ENCODE measurements at places on chromosomes 2 and 18.

DNA sequence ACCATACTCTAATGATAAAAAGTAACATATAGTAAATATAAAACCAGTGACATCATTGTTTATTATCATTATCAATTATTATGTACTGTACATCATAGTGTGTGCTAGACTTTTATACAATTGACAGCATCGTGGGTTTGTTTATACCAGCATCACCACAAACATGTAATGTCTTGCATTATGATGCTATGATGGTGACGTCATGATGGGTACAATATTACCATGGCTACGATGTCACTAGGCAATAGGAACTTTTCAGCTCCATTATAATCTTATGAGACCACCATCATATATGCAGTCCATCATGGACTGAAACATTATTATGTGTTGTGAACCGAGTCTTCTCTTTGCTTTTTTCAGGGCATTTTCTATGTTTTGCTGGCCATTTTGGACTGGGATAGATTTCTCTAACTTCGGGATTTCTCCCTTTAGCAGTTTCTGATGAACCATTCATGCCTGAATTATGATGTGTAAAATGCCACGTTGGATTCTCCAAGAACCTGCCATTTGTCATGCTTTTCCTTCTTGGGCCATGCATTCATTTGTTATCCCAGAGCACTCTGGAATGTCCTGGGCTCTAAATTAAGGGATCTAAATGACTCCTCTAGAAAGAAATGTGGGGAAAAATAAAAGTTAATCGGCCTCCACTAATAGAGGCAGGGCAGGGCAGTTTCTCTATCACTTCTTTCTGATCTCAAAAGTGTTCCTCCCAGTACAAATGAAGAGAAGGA, 325.6 kb upstream of the TNP1 start:
- DNase-seq: no peak

GRCh38 chr18:77054288-77054605, 78.3 kb downstream of the MBP start:
- no peak for DNase-seq

DNA sequence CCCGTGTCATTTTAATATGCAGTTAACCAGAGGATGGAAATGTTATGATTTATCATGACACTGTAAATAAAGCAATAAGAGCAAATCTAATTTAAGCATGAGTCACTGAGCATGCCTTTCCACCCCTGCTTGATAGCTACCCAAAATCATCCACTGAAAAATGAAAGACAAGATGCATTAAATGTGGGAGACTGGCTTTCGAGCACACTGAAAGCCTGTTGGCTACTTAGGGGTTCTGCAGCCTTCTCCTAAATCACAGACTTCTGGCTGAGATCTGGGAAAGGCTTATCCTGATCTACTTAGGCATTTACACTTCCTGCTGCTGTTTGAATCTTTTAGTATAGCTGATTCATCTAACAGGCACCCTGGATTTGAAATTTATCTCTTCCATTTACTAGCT, 778.3 kb upstream of the CDH7 start:
- DNase-seq: no peak

DNA sequence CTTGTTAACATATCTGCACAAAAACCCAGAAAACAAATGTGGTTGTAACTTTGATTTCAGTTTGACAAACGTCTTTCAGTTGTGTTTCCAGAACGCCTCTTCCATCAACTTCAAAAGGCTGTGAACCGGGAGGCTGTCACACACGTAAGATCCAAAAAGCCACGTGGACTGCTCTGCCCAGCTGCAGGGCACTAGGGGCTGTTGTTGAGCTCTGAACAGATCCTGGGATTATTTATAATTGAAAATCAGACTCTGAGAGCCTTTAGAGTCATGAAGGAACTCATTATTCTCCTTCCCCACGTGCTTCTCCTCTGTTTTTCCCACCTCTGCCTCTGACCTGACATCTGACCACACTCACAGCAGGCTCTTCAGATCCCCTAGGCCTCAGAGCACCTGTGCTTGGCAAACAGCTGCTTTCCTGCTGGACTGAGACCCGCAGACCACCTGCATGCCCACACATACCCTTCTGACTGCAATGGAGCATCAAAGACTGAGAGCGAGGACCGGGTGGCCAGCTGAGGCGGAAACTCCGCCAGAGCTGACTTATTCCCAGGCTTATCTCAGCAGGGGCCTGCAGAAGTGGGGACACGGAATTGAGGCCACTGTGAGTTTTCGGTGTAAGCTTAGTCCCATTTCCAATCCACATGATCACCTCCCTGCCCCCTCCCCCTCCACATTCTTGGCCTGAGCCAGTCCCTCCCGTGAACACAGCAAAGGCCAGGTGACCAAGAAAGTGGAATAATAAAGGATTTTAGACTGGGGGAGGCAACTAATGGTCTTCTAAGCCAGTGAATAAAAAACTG, 114.8 kb downstream of the ATL2 start:
- no peak for DNase-seq

- no peak for DNase-seq
These were observed 10.9 kb downstream of the TRIP12 start for GRCh38 chr2:229910832-229911412.

GRCh38 chr2:86038291-86039081, 67.2 kb downstream of the POLR1A start:
- no peak for DNase-seq

DNA sequence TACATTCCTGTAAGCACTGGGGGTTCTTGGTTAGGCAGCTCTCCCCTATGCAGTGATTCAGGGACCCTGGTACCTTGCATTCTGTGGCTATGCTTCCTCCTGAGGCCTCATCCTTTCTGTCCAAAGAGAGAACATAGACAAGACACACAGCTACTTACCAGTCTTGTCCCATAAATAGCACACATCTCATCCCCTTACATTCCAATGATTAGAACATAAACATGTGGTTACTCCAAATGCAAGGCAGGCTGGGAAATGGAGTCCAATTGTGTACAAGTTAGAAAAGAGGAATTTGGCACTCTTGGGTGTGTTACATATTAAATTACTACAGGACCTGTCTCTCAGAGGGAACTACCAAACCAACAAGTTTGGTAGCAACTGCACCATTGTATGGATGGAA, 171.3 kb downstream of the ARHGAP15 start:
- no peak for DNase-seq

- no peak for DNase-seq
These were observed 33.6 kb upstream of the ROCK2 start for GRCh38 chr2:11377928-11378545.

- no peak for DNase-seq
These were observed 903 bp upstream of the EVX2 start for GRCh38 chr2:176084611-176085119.

DNA sequence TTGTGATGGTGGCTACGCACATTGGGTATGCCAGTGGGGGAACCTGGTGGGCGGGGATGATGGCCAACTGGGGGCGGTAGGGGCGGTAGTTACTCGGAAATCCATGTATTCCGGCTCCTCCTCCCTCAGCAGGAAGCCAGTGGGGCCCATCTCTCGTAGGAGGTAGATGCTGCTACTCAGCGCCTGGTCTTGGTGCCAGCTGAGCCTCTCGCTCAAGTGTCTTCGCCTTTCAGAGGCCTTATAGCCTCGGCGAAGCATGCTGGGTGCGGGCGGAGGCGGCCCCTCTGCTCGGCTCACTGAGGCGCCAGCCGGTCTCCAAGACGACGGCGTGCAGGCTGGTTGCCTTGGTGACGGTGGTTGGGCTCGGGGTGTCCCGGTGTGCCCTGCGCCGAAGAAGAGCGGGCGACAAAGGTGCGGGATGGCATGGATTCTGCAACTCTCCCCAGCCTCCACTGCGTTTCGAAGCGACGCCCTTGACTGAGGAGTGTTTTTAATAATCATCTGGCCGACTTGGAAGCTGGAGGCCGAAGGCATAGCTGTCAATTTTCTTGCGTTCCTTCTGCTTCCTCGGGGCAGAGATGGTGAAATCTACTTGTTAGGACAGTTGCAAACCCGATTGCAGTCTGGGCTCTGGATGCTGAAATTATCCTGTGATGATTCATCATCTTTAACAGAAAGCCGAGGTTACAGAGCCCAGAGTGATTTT, at the start of gene ZSWIM2:
Gene ZSWIM2, minus strand, starts transcription at position 298 of the 706 bp plus-strand sequence. Its CDS starts 40 bp downstream, at position 258.
- DNase-seq: no peak

DNA sequence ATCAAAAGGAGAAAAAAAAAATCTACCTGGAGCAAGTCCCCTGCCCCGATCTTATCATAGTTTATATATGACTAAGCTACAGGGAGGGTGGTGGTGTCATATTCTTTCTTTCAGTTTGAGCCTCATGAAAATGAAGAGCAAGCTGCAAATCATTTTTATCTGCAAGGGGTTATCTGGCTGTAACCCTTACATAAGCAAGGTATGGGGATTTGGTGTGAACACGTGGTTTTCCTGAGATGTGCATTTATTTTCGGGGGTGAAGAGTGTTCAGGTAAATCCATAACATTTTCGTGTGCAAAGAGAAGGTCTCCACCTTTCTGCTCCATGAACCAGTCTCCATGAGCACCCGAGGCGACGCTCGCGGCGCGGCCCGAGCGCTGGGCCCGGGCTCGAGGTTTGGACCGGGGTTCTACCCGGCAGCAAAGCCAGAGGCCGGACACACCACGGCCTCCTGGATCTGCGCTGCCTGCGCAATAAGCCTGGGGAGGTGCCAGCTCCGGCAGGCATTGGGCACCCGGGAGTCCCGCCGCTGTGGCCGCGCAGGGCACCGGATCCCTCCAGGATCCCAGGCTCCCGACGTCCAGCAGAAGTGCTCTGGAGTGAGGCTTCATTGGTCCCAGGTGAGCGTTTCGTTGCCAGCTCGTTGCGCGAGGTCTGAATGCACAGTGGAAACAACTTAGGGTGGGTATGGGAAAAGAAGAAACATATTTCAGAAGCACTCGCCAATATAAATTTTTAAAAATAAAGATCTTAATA, 36.1 kb upstream of the GPD2 start:
- DNase-seq: peak; percentile 67

DNA sequence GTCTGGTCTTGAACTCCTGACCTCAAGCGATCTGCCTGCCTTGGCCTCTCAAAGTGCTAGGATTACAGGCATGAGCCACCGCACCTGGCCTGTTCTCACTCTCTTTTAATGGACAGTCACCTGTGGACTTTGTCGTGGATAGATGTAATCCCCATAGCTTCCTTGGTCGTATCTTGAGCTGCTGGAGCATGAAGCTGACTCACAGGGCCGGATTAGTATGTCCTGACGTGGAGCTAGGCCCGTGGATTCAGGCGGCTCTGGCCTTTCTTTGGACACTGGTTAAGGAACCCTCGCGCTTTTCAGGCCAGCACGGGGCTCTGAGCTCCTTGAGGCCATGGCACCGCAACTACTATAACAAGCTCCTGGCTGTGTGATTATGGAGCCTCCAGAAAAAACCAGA, 27.5 kb upstream of the GBX2 start:
- no peak for DNase-seq

DNA sequence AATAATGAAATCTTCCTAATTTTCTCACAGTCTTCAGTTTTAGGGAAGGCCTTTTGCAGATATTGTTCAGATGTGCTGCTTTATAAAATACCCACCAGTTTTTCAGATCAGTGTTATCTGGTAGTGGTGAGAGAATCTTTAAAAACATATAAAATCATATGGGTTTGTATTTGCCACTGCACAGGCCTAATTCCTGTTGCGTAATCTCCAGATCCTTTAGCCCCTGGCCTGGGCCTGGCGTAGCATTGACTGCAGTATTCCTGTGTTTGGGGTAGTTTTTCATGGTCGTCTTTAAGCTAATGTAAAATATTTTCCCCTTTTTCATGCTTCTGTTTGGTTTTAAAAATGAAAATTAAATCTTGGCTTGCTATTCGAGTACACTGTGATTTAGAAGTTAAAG, 43.2 kb downstream of the TSHZ1 start:
- DNase-seq: no peak

DNA sequence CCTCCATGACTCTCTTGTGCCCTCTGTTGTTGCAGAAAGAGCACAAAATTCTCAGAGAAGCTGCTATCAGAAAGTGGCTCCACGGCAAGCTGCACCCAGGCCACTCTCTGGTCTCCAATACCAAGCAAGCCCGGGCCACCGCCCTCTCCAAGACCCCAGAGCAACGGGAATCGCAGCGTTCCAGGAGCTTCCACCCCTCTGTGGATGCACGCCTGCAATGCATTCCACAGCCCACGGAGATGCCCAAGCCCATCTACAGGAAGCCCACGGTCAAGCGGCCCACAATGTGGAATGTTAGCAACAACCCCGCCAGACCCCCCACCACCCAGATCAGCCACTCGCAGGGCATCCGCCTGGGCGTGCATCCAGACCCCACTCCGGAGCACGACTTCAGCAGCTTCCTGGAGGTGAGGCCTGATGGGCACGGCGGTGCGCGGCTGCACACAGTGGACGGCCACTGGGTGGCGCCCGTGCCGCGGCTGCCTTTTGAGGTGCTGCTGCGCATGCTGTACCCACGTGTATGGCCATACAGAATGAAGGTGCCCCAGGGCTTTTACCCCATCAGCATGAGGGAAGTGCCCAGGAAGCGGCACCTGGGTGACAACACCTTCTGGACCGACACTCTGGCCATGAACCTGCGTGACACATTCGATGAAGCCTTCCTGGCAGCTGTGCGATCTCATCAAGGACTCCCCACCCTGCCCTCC, 6.3 kb downstream of the ANKRD53 start:
- DNase-seq: peak; percentile 74

- DNase-seq: peak; percentile 41
These were observed 3.8 kb upstream of the UXS1 start for GRCh38 chr2:106197878-106198277.

GRCh38 chr2:239096676-239097427, 249.0 kb downstream of the TWIST2 start:
- no peak for DNase-seq

- DNase-seq: no peak
These were observed 146.3 kb downstream of the HNMT start for GRCh38 chr2:138110453-138111083.

GRCh38 chr2:61557381-61557780, 19.2 kb upstream of the XPO1 start:
- DNase-seq: no peak

GRCh38 chr2:20481798-20482405, 35.0 kb downstream of the RHOB start:
- DNase-seq: no peak

GRCh38 chr2:132923787-132924186, 253.8 kb upstream of the LYPD1 start:
- no peak for DNase-seq

DNA sequence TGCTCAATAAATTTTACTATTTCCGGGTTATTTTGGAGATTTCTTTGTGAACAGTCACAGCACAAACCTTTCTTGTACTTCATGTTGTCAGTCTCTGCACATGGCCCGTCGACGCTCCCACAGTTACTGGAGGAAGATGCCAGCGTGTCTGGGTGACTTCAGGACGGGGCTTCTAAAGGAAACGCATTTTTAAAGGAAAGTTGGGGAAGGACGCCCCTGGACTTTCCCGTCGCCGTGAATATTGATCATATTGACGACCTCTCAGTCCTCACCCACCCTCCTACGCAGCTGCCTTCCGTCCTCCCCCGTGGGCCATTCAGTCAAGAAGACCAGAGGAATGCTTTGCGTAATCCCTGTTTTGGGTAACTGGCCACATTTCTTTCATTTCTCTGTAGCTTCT, 71.1 kb upstream of the SNTG2 start:
- no peak for DNase-seq

Data from COLO829 (cell line).